Activated gamma-delta T cell treated with Interleukin-2 at 50 U/mL for 16 hours (primary cell): ENCODE measurements at places on chromosomes 12 and 14.
A peak's percentile ranks its signal among the peaks of the same experiment; 100 is the strongest.

DNA sequence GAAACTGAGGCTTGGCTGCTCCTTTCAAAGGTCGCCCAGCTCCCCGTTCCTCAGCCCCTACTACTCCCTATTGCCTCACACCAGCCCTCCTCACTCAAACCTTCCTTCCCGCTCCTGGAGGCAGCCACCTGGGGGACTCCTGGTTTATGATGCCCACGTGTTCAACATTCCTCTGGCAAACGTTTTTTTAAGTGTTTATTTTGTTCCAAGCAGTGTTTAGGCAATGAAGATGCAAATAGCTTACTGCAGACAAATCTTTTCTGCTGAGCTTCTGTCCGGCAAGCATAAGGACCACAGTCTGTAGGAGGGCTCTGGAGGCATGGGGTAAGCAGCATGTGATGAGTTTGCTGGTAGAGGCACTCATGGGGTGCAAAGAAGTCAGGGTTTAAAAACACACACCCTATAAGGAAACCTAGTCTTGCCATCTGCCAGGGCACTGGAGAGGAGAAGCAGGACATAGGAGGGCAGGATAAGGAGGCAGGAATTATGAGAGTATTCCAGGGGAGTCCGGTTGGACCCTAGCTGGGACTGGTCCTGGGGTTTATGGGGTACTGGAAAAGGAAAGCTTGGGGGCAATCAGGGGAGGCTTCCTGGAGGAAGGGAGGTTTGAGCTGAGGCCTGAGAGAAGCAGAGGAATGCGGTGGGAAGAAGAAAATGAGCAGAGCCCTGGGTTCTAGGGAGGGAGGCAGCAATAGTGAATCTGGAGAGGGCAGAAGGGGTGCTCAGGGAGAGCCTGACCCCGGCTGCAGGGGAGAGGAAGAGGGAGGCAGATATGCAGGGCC lies 123.3 kb downstream of the NCOR2 start:
- no peak for DNase-seq

- no peak for DNase-seq
These were observed 54.3 kb downstream of the STON2 start for GRCh38 chr14:81345781-81346180.

GRCh38 chr14:24911324-24912109 lies 138.4 kb downstream of the STXBP6 start:
- DNase-seq: no peak

DNA sequence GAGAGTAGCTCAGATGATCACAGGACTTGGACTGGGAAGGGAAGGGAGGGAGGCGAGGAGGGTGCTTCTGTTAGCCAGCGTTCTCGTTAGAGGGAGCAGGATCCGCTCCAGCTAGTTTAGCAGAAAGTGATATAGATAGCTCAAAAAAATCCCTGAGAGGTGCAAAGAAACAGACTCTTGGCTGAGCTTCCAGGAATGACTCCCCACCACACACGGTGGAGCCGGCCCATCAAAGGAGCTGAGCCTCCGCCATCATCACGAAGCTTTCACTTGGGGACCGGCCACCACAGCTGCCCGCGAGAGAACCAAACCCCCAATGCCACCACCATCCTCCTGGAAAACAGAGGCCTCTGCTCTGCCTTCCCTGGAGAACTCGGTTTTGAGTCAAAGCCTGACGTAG lies 124.6 kb upstream of the BCL2L14 start:
- no peak for DNase-seq

DNA sequence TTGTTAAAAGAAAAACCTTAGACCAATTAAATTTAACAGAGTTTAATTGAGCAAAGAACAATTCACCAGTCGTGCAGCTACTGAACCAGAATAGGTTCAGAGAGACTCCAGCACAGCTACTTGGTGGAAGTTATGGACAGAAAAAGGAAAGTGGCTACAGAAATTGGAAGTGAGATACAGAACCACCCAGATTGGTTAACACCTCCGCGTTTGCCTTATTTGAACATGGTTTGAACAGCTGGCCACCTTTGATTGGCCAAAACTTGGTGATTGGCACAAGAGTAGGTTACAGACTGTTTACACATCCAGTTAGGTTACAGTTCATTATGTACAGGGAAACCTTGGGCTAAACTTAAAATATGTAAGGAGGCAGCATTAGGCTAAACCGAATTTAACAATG lies 54.9 kb downstream of the SRGAP1 start:
- DNase-seq: no peak

DNA sequence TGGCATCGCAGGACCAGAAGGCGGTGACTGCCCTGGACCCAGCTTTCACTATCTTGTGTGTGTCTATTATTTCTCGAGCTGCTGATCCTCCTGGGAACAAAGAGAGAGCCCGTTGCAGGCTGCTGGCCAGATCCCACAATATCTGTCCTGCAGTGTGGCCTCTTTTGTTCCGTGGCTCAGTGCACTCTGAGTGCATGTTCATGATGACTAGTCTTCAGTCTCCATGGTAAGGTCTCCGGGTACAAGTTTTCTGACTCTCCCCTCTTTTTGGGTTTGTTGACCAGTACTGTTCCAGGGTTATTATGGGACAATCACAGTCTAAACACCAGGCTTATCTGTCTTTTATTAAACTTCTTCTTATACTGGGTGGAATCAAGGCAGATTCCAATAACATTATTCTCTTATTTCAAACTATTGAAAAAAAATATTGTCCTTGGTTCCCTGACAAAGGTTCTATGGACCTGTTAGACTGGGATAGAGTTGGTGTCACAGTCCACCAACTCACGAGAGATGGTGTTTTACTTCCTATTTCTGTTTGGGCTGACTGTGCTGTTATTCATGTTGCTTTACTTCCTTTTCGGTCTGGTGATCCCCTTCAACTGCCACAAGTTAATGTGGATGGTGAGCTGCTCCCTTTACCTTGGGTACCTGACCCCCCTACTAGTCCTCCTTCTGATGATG lies 192.9 kb upstream of the ALG10B start:
- DNase-seq: no peak

- no peak for DNase-seq
These were observed 15.0 kb downstream of the COQ5 start for GRCh38 chr12:120514002-120514401.

GRCh38 chr12:118855858-118856257 lies 125.5 kb upstream of the SRRM4 start:
- DNase-seq: no peak

DNA sequence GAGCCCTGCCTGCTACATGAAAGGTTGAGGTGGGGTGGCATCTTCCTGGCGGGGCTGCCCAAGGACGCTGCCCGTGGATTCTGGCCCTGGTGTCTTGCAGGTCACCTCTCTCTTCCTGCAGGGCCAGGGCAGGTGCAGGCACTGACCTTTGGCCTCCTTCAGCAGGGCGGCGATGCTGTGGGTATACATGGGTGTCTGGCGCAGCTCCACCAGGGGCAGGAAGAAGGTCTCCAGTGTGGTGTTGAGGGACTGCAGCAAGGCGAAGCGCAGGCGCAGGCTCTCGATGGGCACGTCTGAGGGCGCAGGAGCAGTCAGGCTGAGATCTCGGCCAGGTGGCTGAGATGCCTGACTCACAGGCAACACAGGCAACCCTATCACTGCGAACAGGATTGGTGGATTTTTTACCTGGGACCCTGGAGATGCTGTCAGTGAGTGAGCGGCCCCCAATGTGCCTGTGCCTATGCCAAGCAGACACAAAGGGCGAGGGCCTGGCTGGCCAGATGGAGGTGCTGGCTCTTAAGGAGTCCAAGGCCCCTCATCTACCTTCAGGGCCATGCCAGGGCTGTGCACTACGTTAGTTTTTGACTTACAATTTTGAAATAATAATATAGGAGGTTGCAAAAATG lies 45.7 kb downstream of the TRAFD1 start:
- DNase-seq: no peak

DNA sequence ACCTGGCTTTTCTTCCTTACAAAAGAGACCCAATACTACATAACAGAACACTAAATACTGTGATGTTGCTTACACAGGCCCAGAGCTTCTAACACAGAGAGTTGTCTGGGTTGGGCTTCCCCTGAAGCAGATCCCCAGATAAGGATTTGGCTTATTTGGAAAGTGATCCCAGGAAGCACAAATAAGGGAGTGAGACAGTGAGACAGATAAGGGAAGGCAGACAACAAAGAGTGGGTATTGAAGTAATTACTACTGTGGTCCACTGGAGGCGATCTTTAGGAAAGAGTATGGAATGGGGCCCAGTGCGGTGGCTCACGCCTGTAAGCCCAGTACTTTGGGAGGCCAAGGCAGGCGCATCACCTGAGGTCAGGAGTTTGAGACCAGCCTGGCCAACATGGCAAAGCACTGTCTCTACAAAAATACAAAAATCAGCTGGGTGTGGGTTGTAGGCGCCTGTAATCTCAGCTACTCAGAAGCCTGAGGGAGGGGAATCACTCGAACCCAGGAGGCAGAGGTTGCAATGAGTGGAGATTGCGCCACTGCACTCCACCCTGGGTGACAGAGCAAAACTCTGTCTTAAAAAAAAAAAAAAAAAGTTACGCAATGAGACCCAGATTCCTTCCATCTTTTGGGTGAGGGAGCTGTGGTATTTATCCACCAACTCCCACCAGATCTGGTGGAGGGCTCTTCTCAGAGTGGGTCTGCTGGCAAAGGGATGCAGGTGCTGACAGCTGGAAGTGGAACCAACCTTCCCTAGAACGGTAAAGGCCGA lies 10.2 kb upstream of the C12orf43 start:
- no peak for DNase-seq

DNA sequence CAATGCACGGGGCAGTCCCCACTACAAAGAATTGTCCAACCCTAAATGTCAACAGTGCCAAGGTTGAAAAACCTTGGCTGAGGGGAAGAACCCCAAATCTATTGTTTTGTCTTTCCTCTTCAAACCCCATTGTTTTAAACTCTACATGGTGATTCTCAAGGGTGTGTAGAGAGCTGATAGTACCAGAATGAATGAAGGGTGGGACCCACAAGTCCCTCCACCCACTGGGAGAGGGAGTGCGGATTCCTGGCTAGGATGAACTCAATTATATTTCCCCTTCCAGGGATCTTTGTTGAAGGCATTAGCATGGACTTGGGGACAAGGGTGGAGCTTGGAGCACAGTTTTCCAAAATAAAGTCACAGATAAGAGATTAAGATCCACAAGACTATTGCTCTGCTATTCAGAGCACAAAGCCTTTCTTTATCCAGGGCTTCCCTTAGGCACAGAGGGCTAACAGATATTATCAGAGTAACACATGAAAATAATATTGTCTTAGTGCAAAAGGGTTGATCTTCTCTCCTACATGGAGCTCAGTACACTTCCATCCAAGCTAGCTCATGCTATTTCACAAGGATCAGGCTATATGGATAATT lies 755.1 kb upstream of the TBX3 start:
- no peak for DNase-seq

GRCh38 chr14:98931911-98932310 lies 340.1 kb downstream of the BCL11B start:
- DNase-seq: peak; percentile 76

- DNase-seq: no peak
These were observed 250.8 kb downstream of the SLC6A15 start for GRCh38 chr12:84661786-84662185.

DNA sequence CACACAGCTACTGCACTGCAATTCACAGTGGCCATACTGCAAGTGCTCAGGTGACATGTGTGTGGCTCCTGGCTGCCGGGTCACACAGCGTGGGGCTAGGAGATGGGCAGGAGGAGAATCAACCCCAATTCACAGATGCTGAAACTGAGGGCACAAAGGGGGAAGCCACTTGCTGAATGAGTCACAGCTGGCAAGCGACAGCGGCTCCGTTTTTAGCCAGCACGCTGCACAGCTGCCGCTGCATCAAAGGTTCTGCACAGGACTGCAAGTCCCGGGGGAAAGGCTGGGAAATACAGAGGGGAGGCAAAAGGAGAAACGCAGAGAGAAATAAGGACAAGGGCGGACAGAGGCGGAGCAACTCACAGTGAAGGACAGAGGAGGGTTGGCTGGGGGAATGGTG lies 57.9 kb downstream of the KDM2B start:
- no peak for DNase-seq

- DNase-seq: no peak
These were observed 182.2 kb upstream of the NUDT4 start for GRCh38 chr12:93195511-93195910.

GRCh38 chr12:53500142-53500775 lies 824 bp upstream of the TARBP2 start:
- DNase-seq: no peak

DNA sequence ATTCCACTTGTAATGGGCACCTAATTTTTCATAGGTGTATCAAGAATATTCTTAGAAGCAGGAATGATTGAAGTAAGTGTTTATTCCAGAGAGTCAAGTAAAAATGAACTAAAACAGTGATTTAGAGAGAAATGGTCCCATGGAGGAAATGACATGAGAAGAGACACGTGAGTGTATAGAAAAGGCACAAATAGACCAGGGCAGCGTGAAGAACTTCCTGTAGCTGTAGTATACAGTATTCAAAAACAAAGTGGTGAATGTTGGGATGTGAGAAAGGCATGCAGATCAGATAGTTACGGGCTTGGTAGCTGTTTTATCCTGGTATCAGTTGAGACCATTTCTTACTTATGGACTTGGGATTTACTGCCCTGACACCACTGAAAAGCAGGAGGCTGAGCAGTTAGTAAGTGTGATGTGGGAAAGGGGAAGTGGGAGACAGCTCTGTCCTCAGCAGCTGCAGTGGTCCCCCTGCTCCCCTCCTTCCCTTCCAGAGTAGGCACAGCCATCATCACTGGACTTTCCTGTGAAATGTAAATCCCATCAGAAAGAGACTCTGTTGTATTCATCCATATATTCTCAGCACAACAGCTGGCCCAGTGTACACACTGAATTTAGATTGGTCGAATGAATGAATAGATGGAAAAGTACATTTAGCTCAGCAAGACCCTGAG lies 16.8 kb upstream of the TESPA1 start:
- DNase-seq: no peak

GRCh38 chr12:3107071-3107583 lies 29.9 kb downstream of the TSPAN9 start:
- no peak for DNase-seq

GRCh38 chr12:108649669-108650068 lies 16.0 kb upstream of the SELPLG start:
- no peak for DNase-seq
